COLO829 (cell line): ENCODE measurements at places on chromosomes 2 and 18.
A peak's percentile ranks its signal among the peaks of the same experiment; 100 is the strongest.

GRCh38 chr2:120303177-120303576 lies 42.8 kb upstream of the INHBB start:
- no peak for DNase-seq

- no peak for DNase-seq
Observed at GRCh38 chr2:121513597-121514333, 16.9 kb upstream of the RNU4ATAC start.

DNA sequence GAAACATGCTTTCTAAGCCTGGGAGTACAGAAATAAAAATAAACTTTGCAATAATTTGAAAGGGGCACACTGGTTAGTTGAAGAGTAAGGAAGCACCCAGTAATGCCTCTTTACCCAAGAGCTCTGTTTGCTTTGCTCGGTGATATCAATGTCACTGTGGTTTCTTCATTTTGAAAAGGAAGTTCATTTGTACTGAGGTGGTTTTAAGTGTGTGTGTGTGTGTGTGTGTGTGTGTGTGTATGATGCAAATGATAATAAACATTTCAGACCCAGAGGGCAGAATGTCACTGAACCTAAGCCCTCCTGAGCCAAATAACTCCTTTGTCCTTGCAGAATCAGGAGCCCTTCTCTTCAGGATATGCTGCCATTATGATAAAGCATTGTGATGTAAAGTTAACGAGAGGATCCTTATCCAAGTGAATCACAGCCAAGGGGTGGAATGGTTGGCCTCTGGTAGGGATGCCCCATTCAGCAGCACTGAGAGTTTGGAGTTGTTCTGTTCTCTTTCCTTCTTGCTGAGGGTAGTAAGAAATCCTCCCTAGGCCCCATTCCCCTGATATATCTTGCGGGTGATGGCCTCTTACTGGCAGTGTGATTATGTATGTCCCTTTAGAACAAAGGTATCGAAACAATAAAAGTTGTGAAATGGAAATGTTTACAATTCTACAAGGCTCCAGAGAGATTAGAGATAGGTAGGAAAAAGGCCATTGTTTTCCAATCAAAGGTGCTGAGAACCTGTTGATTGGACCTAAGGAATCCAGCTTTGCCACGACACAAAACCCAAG lies 7.6 kb downstream of the ITGA6 start:
- no peak for DNase-seq

DNA sequence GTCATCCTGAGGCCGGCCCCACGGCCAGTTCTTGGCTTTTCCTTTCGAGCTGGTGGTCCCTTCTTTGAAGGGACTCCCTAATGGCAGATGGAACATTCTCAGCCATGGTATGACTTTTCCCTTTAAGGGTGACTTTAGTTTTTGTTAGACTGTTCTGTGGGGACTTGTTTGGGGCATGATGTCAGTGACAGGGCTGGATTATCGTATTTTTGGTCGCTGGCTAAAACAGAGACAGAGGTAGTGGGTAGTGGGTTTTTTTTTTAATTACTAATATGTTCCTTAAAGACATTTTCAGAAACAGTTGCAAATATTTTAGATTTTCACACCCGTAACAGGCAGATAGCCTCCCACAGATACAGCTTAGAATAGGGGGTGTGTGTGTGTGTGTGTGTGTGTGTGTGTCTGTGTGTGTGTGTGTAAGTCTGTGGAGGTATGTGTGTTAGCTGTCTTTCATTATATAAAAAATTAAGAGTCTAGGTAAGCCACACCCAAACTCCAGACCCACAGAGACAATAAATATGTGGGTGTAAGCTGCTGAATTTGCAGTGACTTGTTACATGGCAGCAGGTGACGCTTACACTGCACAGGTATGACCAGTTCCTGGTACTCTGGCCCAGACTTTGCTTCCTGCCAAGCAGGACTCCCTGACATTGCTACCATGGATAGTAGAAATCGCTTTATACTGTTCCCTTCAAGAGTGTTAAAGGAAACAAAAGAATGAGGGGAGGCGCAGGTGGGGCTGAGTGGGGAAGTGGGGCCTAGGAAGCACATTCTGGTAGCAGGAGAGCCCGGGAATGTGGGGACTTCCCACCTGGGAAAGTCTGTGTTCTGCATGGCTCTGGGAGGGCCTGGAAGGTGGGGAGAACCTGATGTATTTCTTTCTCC lies 20.9 kb downstream of the NCK2 start:
- DNase-seq: no peak

DNA sequence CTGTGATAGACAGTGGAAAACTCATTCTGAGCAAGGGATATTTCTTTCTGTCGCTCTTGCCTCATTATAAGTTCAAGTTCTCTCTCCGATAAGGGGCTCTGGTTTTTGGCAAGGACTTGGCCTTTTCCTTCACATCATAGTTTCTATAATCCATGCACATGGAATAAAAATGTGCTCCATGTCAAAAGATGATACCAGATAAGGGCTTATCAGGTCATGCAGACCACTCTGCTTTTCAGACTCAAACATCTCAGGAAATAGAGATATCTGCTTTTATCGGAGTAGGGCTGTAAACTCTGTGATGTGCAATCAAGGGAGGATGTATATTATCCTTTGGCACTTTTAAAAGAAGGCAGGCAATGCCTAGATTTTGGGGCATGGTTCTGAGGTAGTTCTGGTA lies 45.0 kb upstream of the DARS1 start:
- no peak for DNase-seq

DNA sequence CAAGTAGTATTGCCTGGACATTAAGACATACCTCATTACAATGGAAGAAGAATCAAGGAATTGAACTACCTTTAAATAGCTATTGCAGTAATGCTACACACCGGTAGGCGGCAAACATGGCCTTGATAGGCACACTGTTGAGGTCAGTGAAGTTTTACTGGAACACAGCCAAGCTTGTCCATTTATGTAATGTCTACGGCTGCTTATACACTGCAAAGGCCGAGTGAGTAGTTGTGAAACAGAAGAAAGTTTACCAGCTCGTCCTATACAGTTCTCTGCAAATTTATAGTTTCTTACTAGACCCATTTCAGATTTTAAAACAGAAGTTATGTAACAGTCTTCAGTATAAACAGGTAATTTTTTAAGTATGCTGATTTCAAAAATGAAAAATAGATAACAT lies 38.8 kb downstream of the PPP4R1 start:
- peak; percentile 48 for DNase-seq
